ENCODE measurements at places on chromosomes 1 and 21. TPM values are rescaled to one million over a fixed set of nuclear protein-coding genes. Genes with fewer than 3 reads are reported as not detected.

DNA sequence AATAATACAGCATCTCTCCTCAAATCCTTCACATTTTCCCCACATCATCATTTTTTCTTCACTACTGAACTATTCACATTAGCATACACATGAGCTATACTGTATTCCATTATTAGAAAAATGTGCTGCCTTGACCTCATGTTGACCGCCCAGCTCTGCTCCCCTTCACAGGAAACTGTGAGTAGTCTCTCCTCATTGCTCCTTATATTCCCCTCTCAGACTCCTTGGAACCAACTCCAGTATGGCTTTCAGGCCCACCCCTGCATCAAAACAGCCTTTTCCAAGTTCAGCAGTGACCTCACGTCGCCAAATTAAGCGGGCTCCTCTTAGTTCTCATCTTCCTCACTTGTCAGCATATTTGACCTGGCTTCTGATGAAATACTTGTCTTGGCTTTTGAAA lies 59.2 kb upstream of the SPAG17 start:
- H3K4me1 ChIP-seq: no peaks in the 10 kb centered on the region
- DNase-seq: no peak
- H3K4me3 ChIP-seq: no peak overlapping the region
- H3K36me3 ChIP-seq: no peaks in the 10 kb centered on the region

DNA sequence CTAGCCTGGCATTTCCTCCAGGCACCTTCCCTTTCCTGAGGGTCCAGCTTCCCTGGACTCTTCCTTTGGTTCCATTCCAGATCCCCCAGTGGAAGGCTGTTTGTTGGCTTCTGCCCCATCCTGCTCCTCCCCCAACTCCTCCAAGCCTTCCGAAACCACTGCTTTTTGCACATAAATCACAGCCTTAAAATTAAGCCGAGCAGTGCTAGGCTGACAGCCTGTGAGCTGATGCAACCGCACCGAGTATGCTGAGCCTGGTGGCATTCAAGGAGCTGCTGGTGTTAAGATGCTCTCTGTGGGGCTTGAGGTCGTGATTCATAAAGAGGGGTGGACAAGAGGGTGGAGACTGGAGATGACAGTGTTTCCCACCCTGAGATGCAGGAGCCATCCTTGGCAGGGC lies 266.6 kb upstream of the C1orf174 start:
- no peak overlapping the region for H3K4me3 ChIP-seq
- H3K4me1 ChIP-seq: no peaks in the 10 kb centered on the region
- DNase-seq: no peak
- H3K27me3 ChIP-seq: no peaks in the 10 kb centered on the region

The ZBTB48 gene
- polyA plus RNA-seq: 24.1 TPM

The OR2L8 gene
- polyA plus RNA-seq: not detected

DNA sequence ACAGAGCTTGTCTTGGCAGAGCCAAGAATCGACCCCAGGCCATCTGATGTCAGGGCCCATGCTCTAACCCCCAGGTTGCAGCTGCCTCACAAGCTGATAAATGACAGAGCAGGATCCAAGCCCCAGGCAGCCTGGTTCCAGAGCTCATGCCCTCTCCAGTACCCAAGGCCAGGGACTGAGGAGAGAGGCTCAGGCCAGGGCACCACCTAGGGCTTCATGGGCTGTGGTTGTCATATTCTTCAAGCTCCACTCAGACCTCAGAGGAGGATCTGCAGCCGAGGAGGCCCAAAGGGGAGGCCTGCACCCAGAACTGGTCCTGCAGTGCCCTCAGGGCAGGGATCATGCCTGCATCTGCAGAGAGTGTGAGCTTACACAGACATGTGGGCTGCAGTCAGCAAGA lies 301.1 kb downstream of the MATN1 start:
- no peak overlapping the region for H3K4me3 ChIP-seq
- no peaks in the 10 kb centered on the region for H3K4me1 ChIP-seq
- no peaks in the 10 kb centered on the region for H3K36me3 ChIP-seq
- DNase-seq: no peak
- no peak overlapping the region for H3K27ac ChIP-seq

DNA sequence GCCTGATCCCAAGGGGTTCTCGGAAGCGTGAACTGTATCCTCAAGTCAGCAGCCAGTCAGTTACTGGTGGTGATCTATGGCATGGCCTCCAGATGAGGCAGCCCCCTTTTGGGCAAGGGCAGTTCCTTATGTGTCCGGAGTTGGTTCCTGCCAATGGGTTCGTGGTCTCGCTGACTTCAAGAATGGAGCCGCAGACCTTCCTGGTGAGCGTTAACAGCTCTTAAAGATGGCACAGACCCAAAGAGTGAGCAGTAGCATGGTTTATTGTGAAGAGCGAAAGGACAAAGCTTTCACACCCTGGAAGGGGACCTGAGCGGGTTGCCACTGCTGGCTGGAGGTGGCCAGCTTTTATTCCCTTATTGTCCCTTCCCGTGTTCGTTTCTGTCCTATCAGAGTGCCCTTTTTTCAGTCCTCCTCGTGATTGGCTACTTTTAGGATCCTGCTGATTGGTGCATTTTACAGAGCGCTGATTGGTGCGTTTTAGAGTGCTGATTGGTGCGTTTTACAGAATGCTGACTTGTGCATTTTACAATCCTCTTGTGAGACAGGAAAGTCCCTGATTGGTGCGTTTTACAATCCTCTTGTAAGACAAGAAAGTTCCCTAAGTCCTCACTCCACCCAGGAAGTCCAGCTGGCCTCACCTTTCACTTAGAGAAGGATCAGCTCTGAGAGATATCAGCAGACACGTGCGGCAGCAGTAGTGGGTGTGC lies 8.9 kb upstream of the IL10RB start:
- H3K4me3 ChIP-seq: no peak overlapping the region
- no peaks in the 10 kb centered on the region for H3K27me3 ChIP-seq
- DNase-seq: no peak
- H3K27ac ChIP-seq: no peak overlapping the region
- H3K4me1 ChIP-seq: peaks cover 25% of the 10 kb centered on the region
- H3K36me3 ChIP-seq: peaks cover 51% of the 10 kb centered on the region

The ADAM30 gene
- not detected for polyA plus RNA-seq

DNA sequence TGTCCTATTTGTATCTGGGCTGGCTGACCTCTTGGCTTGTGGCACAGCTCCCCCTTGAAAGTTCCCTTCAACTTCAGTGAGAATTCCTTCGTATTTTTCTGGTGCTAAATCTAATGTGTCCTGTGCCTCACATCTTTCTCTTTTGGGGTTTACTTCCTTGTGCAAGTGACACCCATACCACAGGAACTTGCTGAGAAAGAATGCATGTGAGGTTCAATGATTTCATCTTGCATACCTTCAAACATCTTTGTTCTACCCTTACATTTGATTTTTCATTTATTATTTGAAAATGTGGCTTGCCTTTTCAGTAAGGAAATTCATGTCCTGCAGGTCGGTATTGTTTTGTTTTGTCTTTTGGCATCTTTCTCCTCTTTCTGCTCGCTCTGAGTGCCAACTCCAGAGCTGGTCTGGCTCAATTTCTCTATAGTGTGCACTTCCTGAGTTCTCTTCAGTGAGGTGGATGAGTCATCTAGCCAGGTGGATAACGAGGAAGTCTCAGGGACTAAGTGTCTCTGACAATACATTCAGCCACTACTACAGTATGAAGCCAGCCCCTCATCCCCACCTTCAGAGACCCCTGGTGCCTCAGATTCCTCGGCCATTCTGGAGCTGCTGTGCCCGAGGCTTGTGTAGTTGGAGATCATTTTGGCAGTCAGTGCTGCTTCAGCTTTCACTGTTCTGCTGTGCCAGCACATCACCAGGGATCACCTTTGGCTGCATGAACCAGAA lies 59.5 kb downstream of the RIPK4 start:
- H3K4me1 ChIP-seq: no peaks in the 10 kb centered on the region
- DNase-seq: no peak
- H3K27ac ChIP-seq: no peak overlapping the region
- H3K4me3 ChIP-seq: no peak overlapping the region

- no peak for DNase-seq
- no peak overlapping the region for H3K27ac ChIP-seq
- H3K36me3 ChIP-seq: no peaks in the 10 kb centered on the region
Observed at GRCh38 chr21:45333583-45334121, 46.0 kb upstream of the POFUT2 start.

GRCh38 chr1:231383159-231383860 lies 38.8 kb downstream of the EGLN1 start:
- no peak overlapping the region for H3K4me3 ChIP-seq
- peaks cover 4% of the 10 kb centered on the region for H3K4me1 ChIP-seq
- DNase-seq: no peak

DNA sequence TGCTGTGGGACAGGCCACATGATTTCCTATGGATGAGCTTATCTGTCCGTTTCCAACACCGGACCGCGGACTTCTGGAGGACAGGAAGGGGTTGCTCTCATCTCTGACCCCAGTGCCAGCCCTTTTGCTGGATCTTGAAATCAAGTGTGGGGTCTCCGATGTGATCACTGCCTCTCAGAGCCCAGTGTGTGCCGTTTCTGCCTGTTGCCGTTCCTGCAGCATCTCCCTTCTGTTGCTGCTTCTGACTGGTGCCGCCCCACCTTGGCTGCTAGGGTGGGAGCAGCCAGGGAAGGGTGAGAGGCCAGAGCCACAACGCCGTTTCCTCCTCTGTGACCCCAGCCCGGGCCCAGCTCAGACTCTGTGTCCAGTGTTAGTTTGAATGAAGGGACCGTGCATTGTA lies 67.3 kb upstream of the WNT4 start:
- H3K36me3 ChIP-seq: no peaks in the 10 kb centered on the region
- H3K4me3 ChIP-seq: no peak overlapping the region
- H3K4me1 ChIP-seq: no peaks in the 10 kb centered on the region
- no peak for DNase-seq
- no peak overlapping the region for H3K27ac ChIP-seq

DNA sequence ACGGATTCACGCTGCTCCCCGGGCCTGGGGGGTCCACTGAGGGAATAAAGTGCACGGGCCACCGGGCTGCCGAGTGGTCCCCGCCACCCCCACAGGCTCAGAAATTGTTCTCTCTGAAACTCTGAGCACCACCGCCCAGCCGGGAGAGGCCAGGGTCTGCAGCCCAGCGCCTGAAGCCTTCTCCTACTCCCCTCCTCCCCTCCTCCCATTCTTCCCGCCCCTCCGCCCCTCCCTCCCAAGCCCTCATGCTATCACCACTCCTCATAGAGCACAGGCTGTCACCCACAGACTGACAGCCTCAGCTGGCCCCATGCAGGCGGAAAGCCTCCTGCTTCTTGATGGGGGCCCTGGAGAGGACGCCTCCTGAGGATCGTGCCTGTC lies 707 bp upstream of the GPR153 start:
- H3K27me3 ChIP-seq: peaks cover 6% of the 10 kb centered on the region
- H3K4me1 ChIP-seq: peaks cover 4% of the 10 kb centered on the region
- H3K4me3 ChIP-seq: no peak overlapping the region
- H3K36me3 ChIP-seq: no peaks in the 10 kb centered on the region
- no peak overlapping the region for H3K27ac ChIP-seq
